H1 (cell line): ENCODE measurements at places on chromosomes 1 and 21. TPM values are rescaled to one million over a fixed set of nuclear protein-coding genes. Genes with fewer than 3 reads are reported as not detected.

FCRLB gene
- 0.15 and 0.24 TPM in 2 replicates for total RNA-seq

S100A7 gene
- total RNA-seq = not detected in 2 replicates

SPRR1B gene
- total RNA-seq = not detected in 2 replicates

FCRL2 gene
- total RNA-seq = not detected in 2 replicates

SPRR2B gene
- not detected in 2 replicates for total RNA-seq

S100A3 gene
- 0.47 TPM in 1 of 2 replicates, not detected in the other for total RNA-seq

ASTN1 gene
- 4.1 and 4.3 TPM in 2 replicates for total RNA-seq

AMY1B gene
- total RNA-seq = not detected in 2 replicates

ZMYND12 gene
- total RNA-seq = not detected in 2 replicates

S100A10 gene
- 231 and 233 TPM in 2 replicates for total RNA-seq

OLFM3 gene
- 0.32 and 0.73 TPM in 2 replicates for total RNA-seq

KRTAP12-1 gene
- total RNA-seq = 0.73 TPM in 1 of 2 replicates, not detected in the other

- H3K4me3 ChIP-seq = no peak overlapping the region
- H3K4me1 ChIP-seq = no peaks in the 10 kb centered on the region
- no peaks in the 10 kb centered on the region for H3K27me3 ChIP-seq
- H3K36me3 ChIP-seq = no peaks in the 10 kb centered on the region
- no peak for DNase-seq
Observed at GRCh38 chr1:162674034-162674608, 41.9 kb downstream of the DDR2 start.

GRCh38 chr1:21888500-21888899 is 48.6 kb downstream of the HSPG2 start:
- no peaks in the 10 kb centered on the region for H3K27me3 ChIP-seq
- no peaks in the 10 kb centered on the region for H3K4me1 ChIP-seq
- H3K27ac ChIP-seq = no peak overlapping the region
- DNase-seq = no peak
- no peak overlapping the region for H3K4me3 ChIP-seq
- peaks cover 21% of the 10 kb centered on the region for H3K36me3 ChIP-seq

DNA sequence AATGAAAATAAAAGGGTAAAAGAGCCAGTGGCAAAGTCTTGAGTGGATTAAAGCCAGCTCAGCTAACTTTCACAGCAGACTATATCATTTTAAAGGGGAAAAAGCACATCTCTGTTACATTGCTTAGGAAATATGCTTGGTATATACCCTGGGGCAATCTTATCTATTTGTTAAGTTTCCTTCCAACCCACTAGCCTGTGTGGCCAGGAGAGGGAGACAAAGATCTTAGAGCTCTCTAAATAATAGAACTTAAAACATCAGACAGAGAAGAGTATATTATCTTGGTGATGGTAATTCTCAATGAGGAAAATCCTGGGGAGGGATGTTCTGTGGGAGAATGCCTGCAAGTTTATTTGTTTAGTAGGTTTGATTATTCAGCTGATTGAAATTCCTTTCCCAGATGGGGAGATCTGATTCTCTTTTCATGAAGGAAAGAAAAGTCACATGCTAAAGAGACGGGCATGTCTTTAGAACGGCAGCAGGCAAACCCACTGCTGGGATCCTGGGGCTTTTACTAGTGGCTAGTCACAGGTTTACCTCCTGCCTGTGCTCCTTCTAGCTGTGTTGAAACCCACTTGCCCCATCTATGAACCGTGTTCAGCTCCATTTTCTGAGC is 3.6 kb downstream of the KCNE2 start:
- H3K36me3 ChIP-seq = no peaks in the 10 kb centered on the region
- H3K27me3 ChIP-seq = no peaks in the 10 kb centered on the region
- H3K27ac ChIP-seq = no peak overlapping the region
- DNase-seq = no peak
- no peaks in the 10 kb centered on the region for H3K4me1 ChIP-seq
- no peak overlapping the region for H3K4me3 ChIP-seq

DNA sequence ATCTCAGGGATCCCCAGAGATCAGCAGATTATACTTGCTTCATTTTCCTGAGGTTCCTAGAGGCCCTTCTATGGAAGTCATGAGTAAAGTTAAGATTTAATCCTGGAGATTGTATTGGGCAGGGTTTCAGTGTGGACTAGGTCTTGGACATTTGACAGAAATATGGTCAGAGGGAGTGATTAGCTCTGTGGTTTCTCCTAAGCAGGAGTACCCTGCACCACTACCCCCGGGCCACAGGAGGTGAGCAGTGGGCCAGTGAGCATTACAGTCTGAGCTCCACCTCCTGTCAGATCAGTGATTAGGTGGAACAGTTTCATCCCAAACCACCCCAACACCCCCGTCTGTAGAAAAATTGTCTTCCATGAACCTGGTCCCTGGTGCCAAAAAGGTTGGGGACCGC is 43.2 kb downstream of the PHACTR4 start:
- no peak overlapping the region for H3K4me3 ChIP-seq
- H3K36me3 ChIP-seq = no peaks in the 10 kb centered on the region
- no peak overlapping the region for H3K27ac ChIP-seq
- H3K4me1 ChIP-seq = peaks cover 5% of the 10 kb centered on the region
- no peak for DNase-seq
- H3K27me3 ChIP-seq = no peaks in the 10 kb centered on the region

GRCh38 chr1:23581219-23581618 is 21.9 kb upstream of the ID3 start:
- H3K4me3 ChIP-seq = no peak overlapping the region
- H3K36me3 ChIP-seq = no peaks in the 10 kb centered on the region
- H3K27ac ChIP-seq = no peak overlapping the region
- no peak for DNase-seq

GRCh38 chr1:73604739-73605138 is 593.2 kb downstream of the LRRIQ3 start:
- H3K27ac ChIP-seq = no peak overlapping the region
- no peak for DNase-seq
- H3K4me3 ChIP-seq = no peak overlapping the region
- H3K4me1 ChIP-seq = no peaks in the 10 kb centered on the region

DNA sequence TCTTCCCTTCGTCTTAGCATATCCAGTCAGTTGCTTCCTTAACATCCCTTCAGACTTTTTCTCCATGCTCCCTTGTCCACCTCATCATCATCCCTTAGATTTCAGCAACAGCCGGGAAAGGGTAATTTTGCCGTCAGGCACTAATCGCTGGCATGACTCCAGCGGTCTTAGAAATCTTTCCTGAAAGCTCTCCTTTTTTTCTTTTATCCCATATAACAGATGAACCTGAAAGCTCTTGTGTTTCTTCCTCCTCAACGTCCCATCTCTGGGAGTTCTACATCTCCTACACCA is 10.4 kb upstream of the BOLA1 start:
- H3K27ac ChIP-seq = peak overlapping the region; percentile 98
- H3K36me3 ChIP-seq = no peaks in the 10 kb centered on the region
- H3K4me3 ChIP-seq = peak overlapping the region; percentile 86
- H3K27me3 ChIP-seq = no peaks in the 10 kb centered on the region

- no peak overlapping the region for H3K4me3 ChIP-seq
- H3K4me1 ChIP-seq = no peaks in the 10 kb centered on the region
- no peak for DNase-seq
- H3K36me3 ChIP-seq = no peaks in the 10 kb centered on the region
Observed at GRCh38 chr1:76577525-76578185, 289.6 kb upstream of the ST6GALNAC5 start.

DNA sequence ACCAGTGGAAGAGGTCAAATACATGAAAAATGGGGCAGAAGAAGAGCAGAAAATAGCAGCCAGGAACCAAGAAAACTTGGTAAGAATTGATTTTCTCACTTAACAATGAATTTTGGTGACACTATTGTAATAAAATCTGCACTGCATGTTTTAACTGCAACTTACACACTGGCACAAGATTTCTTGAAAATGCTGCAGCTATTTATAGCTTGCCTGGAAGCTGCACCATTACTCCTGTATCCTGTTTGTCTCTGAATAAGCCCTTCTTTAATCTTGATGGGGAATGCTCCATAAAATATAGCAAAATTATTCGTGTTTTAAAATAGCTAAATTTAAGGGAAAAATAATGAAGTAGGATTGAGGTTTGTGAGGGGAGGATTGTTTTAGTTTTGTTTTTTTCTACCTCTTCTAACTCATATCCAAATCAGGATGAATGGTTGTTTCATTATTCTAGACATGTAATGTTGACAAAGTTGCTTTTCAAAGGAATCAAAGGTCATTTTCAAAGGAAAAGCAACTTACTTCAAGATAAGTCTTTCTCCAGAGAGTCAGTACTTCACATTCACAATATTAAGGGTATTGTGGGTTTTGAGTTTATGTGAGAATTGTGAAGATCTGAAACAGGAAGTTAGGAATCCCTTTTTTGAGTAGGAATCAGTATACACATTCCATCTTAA is 120.9 kb downstream of the C1orf21 start:
- peaks cover 2% of the 10 kb centered on the region; the same call in 1 of the 2 replicates for H3K36me3 ChIP-seq
- peaks cover 1% of the 10 kb centered on the region for H3K4me1 ChIP-seq
- no peaks in the 10 kb centered on the region for H3K27me3 ChIP-seq
- no peak overlapping the region for H3K27ac ChIP-seq
- no peak for DNase-seq
- H3K4me3 ChIP-seq = no peak overlapping the region

DNA sequence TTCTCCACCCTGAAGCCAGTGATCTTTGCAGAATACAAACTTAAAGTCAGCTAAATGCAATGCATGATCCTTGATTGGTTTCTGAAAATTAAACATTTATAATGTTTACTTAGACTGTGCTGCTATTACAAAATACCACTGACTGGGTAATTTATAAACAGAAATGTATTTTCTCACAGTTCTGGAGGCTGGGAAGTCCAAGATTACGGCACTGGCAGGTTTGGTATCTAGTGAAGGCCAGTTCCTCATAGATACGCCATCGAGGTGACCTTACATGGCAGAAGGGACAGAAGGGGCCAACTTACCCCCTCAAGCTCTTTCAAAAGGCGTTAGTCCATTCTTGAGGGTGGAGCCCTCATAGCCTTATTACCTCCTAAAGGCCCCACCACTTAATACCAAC is 2.8 kb upstream of the BOLA1 start:
- no peaks in the 10 kb centered on the region for H3K36me3 ChIP-seq
- peaks cover 4% of the 10 kb centered on the region for H3K4me1 ChIP-seq
- no peaks in the 10 kb centered on the region for H3K27me3 ChIP-seq
- no peak for DNase-seq

DNA sequence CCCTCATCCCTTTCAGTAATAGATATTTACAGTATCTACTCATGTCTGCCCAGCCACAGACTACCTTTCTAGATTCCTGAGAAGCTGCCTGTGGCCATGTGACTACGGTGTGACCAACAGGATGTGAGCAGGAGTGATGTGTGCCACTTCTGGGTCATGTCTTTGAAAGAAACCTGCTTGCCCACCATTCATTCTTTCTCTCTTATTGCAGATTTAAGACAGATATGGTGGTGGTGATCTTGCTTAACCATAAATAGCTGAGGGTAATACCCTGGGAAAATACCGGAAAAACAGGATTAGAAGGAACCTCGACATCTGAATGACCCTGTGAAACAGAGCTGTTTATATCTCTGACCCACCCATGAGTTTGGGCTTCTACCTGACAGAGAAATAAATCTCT is 41.6 kb upstream of the GUCA2A start:
- no peaks in the 10 kb centered on the region for H3K27me3 ChIP-seq
- no peaks in the 10 kb centered on the region for H3K36me3 ChIP-seq
- H3K27ac ChIP-seq = no peak overlapping the region

GRCh38 chr1:52825868-52826267 is 16.7 kb upstream of the ZYG11A start:
- H3K4me3 ChIP-seq = no peak overlapping the region
- H3K36me3 ChIP-seq = no peaks in the 10 kb centered on the region
- no peak overlapping the region for H3K27ac ChIP-seq
- H3K27me3 ChIP-seq = no peaks in the 10 kb centered on the region

- no peak overlapping the region for H3K27ac ChIP-seq
- no peak overlapping the region for H3K4me3 ChIP-seq
- no peaks in the 10 kb centered on the region for H3K36me3 ChIP-seq
- H3K4me1 ChIP-seq = no peaks in the 10 kb centered on the region
- no peak for DNase-seq
Observed at GRCh38 chr1:69976896-69977295, 228.5 kb downstream of the LRRC40 start.

GRCh38 chr1:194102607-194103006 is 916.2 kb upstream of the B3GALT2 start:
- DNase-seq = no peak
- no peaks in the 10 kb centered on the region for H3K4me1 ChIP-seq
- no peaks in the 10 kb centered on the region for H3K36me3 ChIP-seq
- no peaks in the 10 kb centered on the region for H3K27me3 ChIP-seq
- H3K4me3 ChIP-seq = no peak overlapping the region
- H3K27ac ChIP-seq = no peak overlapping the region

DNA sequence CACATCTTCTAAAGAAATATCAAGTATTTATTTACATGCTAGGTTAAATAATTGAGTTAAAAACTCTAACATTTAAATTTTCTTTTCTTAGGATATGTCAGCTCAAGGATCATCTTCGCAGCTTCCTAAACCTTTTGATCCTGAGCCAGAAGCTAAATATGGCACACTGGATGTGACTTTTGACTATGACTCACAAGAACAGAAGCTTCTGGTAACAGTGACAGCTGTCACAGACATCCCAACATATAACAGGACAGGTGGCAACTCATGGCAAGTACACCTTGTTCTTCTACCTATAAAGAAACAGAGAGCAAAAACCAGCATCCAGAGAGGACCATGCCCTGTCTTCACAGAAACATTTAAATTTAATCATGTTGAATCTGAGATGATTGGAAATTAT is 132.7 kb upstream of the SERTAD4 start:
- H3K27ac ChIP-seq = no peak overlapping the region
- H3K4me1 ChIP-seq = no peaks in the 10 kb centered on the region
- no peak overlapping the region for H3K4me3 ChIP-seq
- H3K36me3 ChIP-seq = peaks cover 3% of the 10 kb centered on the region; the same call in 1 of the 2 replicates
- DNase-seq = no peak
- no peaks in the 10 kb centered on the region for H3K27me3 ChIP-seq

- 0 out of 2 replicates have a peak, but pooled peaks cover 4% of the 10 kb centered on the region for H3K36me3 ChIP-seq
- no peak overlapping the region for H3K4me3 ChIP-seq
- no peaks in the 10 kb centered on the region for H3K4me1 ChIP-seq
- H3K27ac ChIP-seq = no peak overlapping the region
Observed at GRCh38 chr21:39730418-39731157, 14.4 kb upstream of the IGSF5 start.

GRCh38 chr1:246947255-246947654 is 15.5 kb upstream of the AHCTF1 start:
- peaks cover 2% of the 10 kb centered on the region; the same call in 1 of the 2 replicates for H3K36me3 ChIP-seq
- H3K27me3 ChIP-seq = no peaks in the 10 kb centered on the region
- DNase-seq = no peak
- no peak overlapping the region for H3K27ac ChIP-seq
- H3K4me3 ChIP-seq = no peak overlapping the region

- no peaks in the 10 kb centered on the region for H3K27me3 ChIP-seq
- no peak overlapping the region for H3K27ac ChIP-seq
- no peak for DNase-seq
Observed at GRCh38 chr1:68938051-68938666, 441.3 kb upstream of the DEPDC1 start.

GRCh38 chr21:46054451-46054881 is 43.4 kb upstream of the COL6A2 start:
- H3K36me3 ChIP-seq = no peaks in the 10 kb centered on the region
- H3K4me3 ChIP-seq = no peak overlapping the region
- no peaks in the 10 kb centered on the region for H3K4me1 ChIP-seq
- H3K27me3 ChIP-seq = 0 out of 2 replicates have a peak, but pooled peaks cover 2% of the 10 kb centered on the region
- H3K27ac ChIP-seq = no peak overlapping the region; the same call in 1 of the 2 replicates
- no peak for DNase-seq

GRCh38 chr21:35674895-35675470 is 385.3 kb downstream of the SETD4 start:
- no peaks in the 10 kb centered on the region for H3K27me3 ChIP-seq
- no peaks in the 10 kb centered on the region for H3K36me3 ChIP-seq
- H3K4me1 ChIP-seq = no peaks in the 10 kb centered on the region
- no peak for DNase-seq
- no peak overlapping the region for H3K27ac ChIP-seq
- H3K4me3 ChIP-seq = no peak overlapping the region
